Cardiac fibroblast (primary cell): ENCODE measurements at places on chromosomes 1 and 21.

- peak; percentile 94 for DNase-seq
Observed at GRCh38 chr21:28336314-28336713, 656.4 kb downstream of the LTN1 start.

- no peak for DNase-seq
Observed at GRCh38 chr21:33660406-33660805, 18.1 kb downstream of the ITSN1 start.

DNA sequence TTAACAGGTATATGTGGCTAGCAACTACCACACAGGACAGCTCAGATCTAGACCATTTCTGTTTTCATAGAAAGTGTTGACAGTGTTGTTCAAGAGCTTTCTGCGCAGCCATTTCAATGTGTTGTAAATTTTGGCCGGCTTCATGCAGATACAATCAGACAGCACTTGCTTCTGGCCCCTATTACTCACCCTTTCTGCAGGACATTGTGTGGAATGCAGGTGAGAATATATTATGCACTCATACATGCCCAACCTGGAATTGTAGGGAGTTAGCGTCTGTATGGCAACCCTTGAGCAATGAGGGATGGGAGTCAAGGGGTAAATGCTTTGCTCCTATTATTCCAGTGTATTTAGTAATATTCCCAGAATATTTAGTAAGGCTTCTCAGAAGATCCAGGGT is 180.9 kb upstream of the PLXNA2 start:
- DNase-seq: no peak

DNA sequence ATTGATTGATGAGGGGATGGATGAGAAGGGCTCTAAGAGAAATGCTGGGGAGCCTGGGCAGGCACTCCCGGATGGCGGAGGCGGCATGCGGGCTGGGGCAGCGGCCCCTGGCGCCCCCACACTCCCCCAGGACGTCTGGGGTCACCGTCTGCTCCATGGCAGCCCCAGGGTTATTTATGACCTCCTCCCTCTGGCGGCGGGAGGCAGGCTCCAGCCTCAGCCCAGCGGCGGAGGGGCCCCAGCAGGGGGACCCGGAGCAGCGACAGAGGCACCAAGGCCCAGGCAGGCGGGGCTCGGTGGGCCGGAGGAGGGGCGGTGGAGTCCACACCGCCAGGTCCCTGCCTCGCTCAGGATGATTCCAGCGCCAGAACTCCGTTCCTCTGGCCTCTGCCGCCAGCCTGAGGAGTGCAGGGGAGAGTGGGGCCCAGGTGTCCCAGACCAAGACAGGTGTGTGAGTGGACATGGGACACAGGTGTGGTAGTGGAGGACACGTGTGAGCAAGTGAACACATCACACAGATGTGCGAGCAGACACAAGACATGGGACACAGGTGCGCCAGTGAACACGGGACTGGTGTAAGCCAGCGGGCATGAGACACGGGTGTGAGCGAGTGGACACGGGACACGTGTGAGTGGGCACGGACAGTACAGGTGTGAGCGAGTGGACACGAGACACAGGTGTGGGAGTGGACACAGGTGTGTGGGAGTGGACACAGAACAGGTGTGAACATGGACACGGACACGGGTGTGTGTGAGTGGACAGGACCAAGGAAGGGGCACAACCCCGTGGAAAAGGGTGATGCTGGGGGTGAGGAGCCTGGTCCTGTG is 2.5 kb upstream of the SAMD11 start:
- DNase-seq: peak; percentile 78

DNA sequence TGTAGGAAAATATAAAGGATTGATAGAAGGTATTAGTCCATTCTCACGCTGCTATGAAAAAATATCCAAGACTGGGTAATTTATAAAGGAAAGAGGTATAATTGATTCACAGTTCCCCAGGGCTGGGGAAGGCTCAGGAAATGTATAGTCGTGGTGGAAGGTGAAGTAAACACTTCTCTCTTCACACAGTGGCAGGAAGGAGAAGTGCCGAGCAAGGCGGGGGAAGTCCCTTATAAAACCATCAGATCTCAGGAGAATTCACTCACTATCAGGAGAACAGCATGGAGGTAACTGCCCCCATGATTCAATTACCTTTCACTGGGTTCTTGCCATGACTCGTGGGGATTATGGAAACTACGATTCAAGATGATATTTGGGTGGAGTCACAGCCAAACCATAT is 1806.0 kb downstream of the MRPL39 start:
- no peak for DNase-seq

DNA sequence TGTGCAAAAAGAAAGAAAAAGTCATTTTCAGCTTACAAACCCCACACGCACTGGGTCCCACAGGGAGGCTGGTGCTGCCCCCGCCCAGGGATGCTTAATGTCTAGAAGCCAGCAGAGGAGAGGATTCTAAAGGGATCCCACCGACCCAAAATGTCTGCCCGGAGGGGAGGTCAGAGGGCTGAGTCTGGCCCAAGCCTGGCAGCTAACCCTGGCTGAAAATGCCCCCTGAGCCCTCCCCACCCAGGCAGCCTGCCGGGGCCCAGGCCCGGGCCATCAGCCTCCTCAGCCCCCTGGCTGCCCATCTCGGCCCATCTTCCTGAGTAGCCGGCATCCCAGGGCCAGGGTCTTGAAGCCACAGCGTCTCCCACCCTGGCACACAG is 33.5 kb downstream of the ACOT7 start:
- DNase-seq: no peak

DNA sequence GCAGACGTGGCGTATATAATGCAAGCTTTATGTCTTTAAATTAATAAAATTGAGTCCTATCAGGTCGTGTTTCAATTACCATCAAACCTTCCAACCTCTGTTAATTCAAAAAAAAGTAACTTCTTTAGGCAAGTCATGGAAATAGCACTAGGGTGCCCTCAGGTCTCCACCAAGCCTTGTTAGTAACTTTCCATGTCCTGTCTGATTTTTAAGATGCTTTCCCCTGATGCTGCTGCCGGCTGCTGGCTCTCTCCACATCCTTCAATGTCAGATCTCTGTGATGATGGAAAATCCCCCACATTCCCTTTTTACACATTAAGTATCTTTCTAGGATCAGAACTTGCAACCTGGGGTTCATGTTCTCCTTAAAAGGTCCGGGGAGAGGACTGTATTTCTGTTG is 3.0 kb downstream of the ERG start:
- DNase-seq: no peak

DNA sequence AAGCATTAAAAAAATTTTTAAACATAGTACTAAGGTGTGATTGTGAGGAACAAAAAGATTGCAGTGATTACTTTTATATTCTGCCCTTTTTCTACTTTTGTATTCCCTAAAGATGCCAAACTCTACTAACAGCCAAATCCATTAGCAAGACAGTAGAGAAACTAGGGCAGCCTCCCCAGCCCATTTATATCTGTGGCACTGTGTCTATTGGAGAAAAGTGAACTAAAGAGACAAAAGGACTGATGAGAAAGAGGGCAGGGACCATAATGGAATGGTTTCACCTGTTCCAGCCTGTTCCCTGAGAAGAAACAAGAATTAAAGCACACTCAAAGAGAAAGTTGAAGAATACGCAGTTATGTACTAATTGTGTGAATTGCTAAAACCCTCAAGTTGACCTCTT is 56.6 kb downstream of the ATG4C start:
- no peak for DNase-seq

GRCh38 chr1:93821423-93822144 is 57.4 kb downstream of the DNTTIP2 start:
- peak; percentile 67 for DNase-seq

DNA sequence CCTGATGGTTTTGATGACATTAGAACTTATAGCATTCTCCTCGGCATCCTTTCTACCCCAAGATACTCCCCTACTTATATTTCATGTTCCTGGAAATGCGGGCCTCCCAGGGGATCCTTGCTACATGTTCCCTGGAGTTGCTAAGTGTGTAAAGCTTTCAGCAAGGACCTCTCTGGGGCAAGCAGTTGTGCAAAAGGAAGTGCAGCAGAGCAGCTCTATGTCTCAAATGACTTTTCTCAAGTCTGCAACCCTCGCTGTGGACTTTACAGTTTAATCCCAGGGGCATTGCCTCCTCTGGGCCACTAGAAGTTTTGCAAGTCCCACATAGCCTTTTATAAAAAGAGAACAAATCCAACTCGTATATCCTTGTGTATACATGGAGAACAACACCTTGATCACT is 20.8 kb upstream of the MNDA start:
- DNase-seq: no peak

GRCh38 chr1:176122282-176122681 is 84.8 kb downstream of the COP1 start:
- DNase-seq: no peak

- DNase-seq: peak; percentile 27
Observed at GRCh38 chr1:81834268-81834667, 33.5 kb downstream of the ADGRL2 start.

- peak; percentile 16 for DNase-seq
Observed at GRCh38 chr1:219339466-219339865, 165.8 kb downstream of the LYPLAL1 start.

- DNase-seq: no peak
Observed at GRCh38 chr1:118397496-118397859, 212.4 kb upstream of the SPAG17 start.
